ENCODE measurements at places on chromosomes 2 and 18.

DNA sequence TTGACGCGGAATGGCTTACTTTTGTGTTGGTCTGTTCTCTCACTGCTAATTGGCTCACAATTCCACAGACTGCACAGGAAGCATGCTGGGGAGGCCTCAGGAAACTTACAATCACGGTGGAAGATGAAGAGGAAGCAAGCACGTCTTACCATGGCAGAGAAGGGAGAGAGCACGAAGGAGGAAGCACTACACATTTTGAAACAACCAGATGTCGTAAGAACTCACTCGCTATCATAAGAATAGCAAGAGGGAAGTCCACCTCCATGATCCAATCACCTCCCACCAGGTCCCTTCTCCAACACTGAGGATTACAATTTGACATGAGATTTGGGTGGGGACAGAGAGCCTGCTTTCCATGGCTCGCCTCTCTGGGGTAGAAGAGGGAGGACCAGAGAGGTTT is 106.2 kb downstream of the KCNF1 start:
- no peak for ATAC-seq

GRCh38 chr2:10538224-10538894 is 90.2 kb upstream of the ODC1 start:
- ATAC-seq, result peak; percentile 48

DNA sequence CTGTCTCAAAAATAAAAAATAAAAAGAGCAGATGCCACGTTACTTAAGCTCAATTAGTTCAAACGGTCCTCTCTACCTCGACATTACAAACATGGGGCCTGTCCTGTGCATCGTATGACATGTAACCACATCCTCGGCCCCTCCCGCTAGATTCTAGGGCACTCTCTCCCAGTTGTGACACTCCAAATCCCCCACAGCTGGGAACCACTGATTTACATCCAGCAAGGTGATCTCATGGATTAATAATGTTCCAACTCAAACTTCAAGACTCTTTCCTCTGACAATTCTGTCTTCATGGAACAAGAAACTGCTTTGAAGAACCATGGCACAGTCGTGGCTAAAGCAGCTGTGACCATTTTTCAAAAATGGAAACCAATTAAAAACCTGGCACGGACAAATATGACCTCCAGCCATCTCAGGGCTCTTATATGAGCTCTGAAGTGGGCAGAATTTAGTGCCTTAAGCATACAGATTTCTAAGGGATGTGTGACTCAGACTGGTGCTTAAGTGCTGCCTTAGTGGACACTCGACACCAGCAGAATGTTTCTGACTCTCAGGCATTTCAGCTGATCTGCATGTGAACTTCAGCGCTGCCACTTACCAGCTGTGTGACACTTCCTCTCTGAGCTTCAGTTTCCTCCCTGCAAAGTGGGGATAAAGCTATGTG is 31.7 kb upstream of the ASAP2 start:
- peak; percentile 89 for ATAC-seq

DNA sequence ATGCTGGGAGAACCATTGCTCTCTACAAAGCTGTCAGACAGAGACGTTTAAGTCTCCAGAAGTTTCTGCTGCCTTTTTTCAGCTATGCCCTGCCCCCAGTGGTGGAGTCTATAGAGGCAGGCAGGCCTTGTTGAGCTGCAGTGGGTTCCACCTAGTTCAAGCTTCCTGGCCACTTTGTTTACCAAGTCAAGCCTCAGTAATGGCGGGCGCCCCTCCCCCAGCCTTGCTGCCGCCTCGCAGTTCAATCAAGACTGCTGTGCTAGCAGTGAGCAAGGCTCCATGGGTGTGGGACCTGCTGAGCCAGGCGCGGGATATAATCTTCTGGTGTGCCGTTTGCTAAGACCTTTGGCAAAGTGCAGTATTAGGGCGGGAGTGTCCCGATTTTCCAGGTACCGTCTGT is 52.7 kb upstream of the SCYGR2 start:
- ATAC-seq, result no peak

DNA sequence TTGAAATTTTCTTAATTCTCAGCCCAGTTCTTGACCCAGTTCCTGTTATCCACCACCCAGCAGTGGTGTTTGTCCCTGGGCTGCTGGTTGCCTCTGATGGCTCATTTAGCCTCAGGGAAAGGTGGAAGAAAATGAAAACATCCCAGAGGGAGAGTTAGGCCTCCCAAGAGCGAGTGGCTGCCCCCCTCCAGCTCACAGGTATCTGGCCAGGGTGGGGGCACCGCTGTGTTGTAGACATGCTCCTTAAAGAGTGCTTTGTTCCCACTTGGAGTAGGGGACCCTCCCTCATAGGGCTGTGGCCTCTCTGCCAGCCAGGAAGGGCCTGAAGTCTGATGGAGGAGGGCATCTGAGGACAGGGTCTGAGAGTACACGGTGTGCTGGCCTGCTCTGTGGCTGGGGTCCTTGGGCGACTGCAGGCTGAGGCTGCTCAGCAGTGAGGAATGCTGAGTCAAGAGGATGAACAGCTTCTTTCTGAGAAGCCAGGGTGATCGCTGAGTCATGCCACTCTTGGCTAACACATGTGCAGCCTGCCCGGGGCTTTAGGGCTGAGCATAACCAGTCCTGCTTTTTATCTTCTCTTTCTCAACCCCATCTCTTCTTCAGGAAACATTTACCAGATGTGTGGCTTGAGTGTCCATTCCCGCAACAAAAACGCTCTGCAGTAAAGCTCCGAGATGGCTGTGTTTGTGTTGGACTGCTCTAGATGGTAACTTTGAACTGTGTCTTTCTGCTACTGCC is 72.3 kb downstream of the IL1R2 start:
- ATAC-seq, result peak; percentile 91

DNA sequence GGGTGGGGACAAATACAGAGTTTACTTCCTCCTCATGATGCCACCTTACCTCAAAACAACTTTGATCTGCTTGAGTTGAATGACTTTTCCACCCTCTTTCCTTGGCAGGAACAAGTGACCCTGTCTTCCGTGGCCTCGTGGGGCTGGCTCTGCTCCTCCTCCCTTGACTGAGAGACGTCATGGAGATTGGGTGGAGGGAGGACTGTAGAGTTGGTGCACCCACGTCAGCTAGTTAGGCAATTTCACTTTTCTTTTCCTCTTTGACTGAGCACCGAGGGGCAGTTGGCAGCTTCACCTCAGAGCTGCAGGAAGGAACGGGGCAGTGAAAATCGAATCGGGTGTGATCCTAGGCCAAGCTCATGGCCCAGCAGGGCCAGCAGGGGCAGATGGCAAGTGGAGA is at the start of gene SP140:
Gene SP140 (plus strand): TSS at position 251 of the 400 bp plus-strand sequence. CDS start 109 bp downstream, at position 360.
- no peak for ATAC-seq

- no peak for ATAC-seq
Measured at GRCh38 chr18:12750076-12750714, 47.4 kb downstream of the PSMG2 start.

GRCh38 chr18:70332694-70333093 is 43.8 kb downstream of the SOCS6 start:
- ATAC-seq, result no peak

DNA sequence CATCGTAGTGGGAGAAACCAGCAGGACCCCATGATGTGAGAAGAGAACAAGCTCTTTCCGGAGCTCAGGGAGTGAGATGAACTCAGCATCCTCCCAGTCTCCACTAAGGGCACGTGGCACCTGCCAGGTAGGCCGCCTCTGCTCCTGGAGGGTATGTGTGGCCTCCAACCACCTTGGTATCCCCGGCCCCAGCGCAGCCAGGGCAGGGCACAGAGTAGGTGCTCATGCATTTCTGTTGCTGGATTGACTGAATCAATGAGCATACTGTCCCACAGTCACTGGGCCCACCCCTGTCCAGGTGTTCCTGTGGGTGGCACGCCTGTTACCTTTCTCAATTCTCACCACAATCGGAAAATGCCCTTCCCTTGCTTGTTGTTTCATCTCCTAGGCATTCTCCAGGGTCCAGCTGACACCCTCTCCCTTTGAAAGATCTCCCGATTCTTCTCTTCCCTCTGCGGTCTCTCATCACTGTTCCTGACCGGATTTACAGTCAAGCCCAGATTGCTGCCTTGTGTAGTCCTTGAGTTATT is 138.5 kb upstream of the SMAD2 start:
- ATAC-seq, result no peak

GRCh38 chr2:237132799-237133198 is 47.1 kb downstream of the COPS8 start:
- no peak for ATAC-seq

DNA sequence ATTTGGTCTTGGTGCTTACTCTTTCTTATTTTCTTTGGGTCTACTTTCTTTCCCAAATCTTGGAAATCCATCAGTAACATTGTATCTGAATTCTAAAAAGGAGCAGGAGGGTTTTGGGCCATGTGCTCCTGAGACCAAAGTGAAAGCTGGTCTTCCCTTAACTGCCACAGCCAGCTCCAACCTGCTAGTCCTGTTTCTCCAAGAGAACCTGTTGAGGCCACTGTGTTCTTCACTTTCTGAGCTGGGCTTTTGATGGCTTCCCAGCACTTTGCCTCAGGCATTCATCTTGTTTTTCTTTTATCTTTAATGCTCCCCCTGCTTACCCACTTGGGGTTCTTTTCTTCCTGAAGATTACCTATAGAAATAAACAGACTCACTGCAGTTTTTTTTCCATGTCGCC is 53.3 kb downstream of the ARHGAP28 start:
- no peak for ATAC-seq

DNA sequence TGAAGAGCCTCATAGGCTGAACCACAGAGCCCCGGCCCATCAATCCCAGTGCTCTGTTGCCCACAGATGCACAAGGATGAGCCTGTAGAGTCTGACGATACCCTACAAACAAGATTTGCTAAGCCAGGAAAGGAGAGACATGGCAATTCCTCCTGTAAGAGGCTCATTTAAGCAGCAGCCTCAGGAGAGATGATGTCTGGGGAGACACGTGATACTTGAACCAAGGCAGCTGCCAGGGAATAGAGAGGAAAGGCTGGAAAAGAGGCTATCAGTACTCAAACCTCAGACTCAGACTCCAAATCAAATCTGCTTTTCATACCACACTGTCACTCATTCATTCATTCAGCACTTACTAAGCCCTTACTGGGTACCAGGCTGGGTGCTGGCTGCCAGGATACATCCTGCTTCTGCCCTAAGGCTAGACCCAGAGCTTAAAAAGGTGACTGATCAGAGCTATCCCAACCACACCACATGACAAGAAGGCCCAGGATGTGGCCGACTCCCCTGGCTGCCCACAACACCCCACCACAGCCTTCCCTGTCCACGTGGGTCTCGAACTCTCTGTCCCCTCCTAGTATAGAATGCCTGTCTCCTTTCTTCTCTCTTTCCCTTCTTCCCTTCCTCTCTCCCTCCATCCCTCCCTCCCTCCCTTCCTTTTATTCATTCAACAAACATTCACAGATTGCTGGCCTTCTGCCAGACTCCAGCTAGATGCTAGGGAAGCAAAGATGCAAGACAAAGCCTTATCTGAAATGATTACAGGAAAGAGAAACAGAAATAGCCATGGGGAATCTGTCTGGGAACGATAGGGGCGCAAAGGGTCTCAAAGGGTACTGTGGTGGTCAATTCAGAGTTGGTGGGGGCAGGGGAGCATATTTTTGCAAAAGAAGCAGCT is 23.4 kb upstream of the KCNK3 start:
- ATAC-seq, result no peak

GRCh38 chr2:68416081-68416675 is 50.9 kb downstream of the FBXO48 start:
- ATAC-seq, result no peak

GRCh38 chr2:132615329-132616085 is 54.5 kb downstream of the LYPD1 start:
- no peak for ATAC-seq

DNA sequence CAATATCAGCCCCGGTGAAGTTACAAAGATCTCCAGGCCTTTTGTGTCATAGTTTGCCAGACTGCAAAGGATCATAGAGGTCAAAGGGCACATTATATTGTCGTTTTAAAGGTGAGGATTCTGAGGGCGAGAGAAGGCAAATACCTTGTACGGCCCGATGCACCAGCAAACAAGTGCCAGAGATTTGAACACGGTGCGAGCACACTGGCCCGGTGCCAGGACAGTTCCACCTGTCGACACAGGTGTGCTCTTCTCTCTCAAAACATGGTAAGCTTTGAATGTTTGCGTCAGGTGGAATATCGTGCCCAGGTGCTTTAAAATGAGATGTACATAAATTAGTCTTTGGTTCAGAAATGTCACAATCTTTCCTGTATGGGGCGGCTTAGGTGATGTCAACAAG is 776.1 kb upstream of the ID2 start:
- no peak for ATAC-seq

- ATAC-seq, result no peak
Measured at GRCh38 chr2:226123300-226123699, 676.3 kb downstream of the IRS1 start.

GRCh38 chr2:224354632-224355211 is 47.2 kb downstream of the FAM124B start:
- no peak for ATAC-seq

DNA sequence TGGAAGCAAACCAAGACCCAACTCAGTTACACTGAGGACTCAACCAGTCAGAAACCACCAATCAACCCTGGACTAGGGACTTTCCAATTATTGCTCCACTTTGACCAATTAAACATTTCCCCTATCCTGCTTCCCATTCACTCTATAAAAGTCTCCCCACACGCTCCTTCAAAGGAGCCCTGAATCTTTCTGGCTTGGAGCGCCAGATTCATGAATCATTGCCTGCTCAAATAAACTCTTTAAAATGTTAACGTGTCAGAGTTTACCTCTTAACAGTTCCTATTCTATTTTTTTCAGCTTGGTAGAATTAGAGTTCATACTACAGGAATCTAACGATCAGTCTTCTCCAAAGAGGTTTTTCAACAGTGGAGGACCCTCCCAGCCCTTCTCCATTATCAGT is 20.7 kb upstream of the SULT1C2 start:
- ATAC-seq, result no peak

DNA sequence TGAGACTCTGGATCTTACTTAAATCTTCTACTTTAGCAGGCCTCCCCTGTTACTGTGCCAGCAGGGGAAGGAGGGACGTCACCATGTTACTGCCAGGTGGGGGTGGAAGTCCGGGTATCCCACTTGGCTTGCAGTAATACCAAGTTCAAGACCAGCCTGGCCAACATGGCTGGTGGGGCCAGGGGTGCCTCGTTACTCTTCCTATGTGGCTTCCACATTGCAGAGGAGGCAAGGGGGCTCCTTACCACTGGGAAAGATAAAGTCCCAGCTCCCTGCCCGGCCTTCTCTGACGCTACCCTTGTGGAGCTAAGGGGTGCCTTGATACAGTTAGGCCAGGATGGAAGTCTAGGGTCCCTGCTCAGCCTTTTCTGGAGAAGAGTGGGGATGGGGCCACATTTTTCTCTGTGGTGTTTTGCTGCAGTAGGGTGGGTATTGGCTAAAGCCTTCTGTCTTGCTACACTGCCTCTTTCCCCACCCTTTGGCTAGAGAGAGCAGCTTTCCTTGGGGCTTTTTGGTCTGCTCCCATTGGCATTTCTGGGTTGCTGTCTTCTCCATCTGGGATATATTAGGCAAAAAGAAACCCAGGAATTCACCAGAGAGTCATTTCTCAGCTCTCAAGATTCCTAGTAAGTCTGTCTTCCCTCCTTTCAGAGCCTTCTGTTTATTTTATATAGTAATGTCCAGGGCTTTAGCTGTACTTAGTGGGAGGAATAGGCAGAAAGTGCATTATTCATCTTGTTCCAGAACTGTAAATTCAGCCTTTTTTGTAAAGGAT is 21.9 kb downstream of the ELMOD3 start:
- no peak for ATAC-seq
